Stimulated activated CD4-positive, alpha-beta T cell treated with anti-CD3 and anti-CD28 coated beads, Interleukin-15, amount 100 ng/mL, for 1 hour (primary cell): ENCODE measurements at places on chromosomes 16 and 17.

- no peak for DNase-seq
Observed at GRCh38 chr17:41652461-41652970, 28.1 kb upstream of the KRT17 start.

DNA sequence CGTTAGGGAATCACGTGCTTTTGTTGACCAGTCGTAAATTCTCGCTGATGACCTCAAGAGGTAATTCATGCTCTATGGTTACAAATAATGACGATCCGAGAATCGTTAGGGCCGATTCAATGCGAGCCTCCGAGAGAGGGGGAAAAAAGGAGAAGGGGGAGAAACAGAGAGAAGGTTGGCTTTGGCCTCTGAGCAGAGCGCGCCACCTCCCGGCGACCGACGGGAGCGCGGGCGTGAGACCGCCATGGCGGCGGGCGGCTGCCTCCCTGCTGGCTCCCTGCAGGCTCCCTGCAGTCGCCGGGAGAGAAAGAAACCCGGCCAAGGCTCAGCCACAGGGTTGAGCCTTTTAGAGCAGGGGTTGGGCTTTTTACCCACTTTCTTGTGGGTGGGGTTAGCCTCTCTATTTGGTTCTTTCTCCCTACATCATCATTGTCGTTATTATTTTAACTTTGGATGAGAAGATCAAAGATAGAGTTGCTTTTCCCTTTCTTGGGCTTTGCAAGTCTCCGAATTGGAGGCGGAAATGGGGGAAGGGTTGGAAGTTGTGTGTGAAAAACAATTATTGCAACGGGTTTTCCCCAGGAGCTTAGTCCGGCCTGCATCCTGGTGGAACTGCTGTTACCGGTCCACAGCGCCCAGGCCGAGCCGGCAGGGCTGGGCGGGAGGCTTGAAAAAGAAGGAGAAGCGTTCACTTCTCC, 410 bp upstream of the HOXB5 start:
- peak; percentile 67 for DNase-seq

- no peak for DNase-seq
Observed at GRCh38 chr16:67537270-67537635, 8.6 kb downstream of the RIPOR1 start.

GRCh38 chr16:76681296-76681695, 404.1 kb downstream of the CNTNAP4 start:
- DNase-seq, result no peak

DNA sequence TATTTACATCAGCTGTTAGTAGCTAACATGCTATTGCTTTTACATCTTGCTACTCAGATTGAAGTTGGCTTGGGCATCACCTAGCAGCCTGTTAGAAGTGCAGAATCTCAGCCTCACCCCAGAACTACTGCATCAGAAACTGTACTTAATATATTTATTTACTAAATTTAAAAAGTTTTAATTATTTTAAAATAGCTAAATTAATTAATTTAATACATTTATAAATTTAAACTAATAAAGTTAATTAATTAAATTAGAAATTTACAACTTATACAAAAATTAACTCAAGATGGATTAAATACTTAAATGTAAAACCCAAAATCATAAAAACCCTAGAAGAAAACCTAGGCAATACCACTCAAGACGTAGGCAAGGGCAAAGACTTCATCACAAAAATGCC, 38.9 kb upstream of the GNA13 start:
- DNase-seq, result no peak

DNA sequence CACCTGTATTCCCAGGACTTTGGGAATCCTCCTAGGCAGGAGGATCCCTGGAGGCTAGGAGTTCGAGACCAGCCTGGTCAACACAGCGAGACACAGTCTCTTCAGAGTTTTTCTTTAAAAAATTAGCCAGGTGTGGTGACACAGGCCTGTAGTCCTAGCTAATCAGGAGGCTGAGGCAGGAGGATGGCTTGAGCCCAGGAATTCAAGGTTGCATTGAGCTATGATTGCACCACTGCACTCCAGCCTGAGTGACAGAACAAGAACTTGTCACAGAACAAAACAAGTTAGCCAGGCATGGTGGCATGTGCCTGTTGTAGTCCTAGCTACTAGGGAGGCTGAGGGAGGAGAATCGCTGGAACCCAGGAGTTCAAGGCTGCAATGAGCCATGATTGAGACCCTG, 24.8 kb downstream of the ANKRD40 start:
- DNase-seq, result no peak

DNA sequence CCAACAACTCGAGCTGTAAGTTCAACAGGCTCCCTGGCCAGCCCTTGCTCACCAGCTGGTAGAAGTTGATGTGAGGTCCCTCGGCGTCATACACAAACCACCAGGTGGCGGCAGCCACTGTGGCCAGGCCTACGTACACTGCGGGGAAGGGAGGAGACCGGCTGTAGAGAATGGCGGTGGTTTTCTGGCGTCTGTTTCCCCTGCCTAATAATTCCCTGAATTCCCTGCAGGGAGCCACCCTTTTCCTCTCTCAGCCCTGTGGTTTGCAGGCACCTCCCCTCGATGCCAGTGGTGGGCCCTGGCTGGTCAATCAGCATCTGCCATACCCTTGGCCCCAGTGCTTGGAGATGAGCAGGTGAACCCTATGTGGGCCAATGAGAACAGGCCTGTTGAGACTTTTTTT, 18.9 kb upstream of the P2RX1 start:
- no peak for DNase-seq

DNA sequence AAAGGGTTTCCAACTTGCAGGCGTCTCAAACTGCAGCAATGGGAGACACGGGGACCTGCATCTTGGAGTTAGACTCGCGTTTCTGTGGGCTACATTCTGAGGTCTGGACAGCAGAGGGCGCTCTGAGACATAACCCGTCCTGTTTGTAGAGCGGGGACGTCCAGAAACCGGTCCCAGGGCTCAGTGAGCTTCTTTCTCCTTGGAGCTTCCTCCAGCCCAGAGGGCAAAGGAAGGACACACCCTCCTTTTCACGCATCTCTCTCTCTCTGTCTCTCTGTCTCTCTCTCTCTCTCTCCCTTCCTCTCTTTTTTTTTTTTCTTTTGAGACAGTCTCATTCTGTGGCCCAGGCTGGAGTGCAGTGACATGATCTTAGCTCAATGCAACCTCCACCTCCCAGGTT, 19.8 kb downstream of the COX4I1 start:
- DNase-seq, result peak; percentile 60

- no peak for DNase-seq
Observed at GRCh38 chr17:51142597-51142996, 10.8 kb upstream of the NME1 start.
